ENCODE measurements at places on chromosomes 12 and 14.

- no peak for DNase-seq
Observed at GRCh38 chr12:128339631-128340030, 72.7 kb downstream of the TMEM132C start.

GRCh38 chr14:87996291-87996592 lies 3.3 kb upstream of the GALC start:
- no peak for DNase-seq

GRCh38 chr14:98189511-98189910 lies 1082.5 kb downstream of the BCL11B start:
- no peak for DNase-seq

DNA sequence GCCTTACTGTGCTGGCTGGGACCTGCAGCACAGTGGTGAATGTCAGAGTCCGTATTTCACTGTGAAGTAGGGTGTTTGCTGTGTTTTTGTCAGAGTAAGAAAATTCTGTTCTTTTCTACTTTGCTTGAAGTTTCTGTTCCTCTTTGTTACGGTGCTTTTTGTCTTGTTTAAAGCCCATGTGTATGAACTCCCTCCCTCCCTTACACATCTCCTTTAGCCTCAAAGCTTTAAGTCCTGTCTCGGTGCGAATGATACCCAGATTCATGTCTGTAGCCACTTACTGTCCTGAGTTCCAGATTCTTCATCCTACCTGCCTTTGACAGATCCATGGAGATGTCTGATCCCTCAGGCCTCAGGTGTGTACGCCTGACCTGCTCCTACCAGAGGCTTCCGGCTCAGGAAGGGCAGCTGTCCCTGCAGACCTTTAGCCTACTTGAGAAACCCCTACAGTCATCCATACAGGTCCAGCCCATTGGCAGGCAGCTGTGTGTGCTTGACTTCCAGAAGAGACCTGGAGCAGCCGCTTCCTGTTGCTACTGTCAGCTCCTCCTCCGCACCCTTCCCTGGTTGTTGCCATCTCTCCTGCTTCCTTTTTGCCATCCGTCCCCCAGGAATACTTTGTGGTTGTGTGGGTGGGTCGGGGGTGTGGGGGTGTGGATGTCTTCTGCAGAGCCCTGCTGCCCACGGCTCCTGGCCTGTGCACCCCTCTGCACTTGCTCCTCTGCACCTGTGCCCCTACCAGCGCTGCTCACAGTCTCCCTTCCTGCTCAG lies 72.9 kb downstream of the DDX51 start:
- no peak for DNase-seq

GRCh38 chr12:46803517-46803916 lies 22.3 kb downstream of the SLC38A4 start:
- no peak for DNase-seq

DNA sequence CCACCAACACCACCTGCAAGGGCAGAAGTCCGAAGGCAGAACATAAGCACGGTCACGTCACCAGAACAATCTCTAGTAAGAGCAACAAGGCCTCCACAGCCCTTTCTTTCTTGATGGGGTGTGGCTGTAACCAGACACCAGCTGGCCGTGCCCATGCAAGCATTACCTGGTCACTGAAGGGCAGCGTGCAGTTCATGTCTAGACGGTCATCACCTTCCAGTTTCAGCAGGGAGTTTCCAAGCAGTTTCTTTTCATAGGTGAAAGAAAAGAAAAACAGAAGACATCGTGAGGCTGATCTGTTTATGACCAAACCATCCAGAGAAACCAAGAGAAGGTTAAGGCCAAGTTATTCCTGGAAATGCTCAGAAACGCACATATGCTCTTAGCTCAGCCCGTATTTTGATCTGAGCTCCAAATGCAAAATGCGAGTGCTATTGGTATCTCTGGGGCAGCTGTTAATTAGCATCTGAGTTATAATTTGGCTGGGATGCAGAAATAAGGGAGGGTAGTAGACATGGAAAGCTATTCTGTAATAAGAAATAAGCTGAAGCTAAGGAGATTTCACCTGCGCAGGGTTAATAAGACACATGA lies 42.5 kb downstream of the PRKAB1 start:
- no peak for DNase-seq

DNA sequence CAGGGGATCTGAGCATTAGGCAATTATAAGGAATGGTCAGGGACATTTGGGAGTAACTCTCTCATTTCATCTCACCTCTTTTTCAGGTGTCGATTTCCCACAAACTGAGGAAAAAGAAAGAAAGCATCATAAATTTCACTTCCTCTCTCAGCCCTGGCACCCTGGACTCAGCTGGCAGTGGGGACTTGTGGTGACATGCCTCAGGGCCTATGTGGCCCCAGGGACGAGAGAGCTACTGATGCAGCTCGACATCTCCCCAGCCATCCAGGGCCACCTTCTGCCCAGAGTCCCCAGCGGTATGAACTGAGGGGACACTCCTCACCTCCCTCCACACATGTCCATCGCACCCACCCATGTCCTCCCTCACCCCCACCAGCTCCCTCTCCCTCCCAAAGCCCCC lies 11.7 kb downstream of the TNFRSF1A start:
- DNase-seq = no peak

GRCh38 chr12:45336762-45337596 lies 121.1 kb downstream of the ANO6 start:
- DNase-seq = no peak

DNA sequence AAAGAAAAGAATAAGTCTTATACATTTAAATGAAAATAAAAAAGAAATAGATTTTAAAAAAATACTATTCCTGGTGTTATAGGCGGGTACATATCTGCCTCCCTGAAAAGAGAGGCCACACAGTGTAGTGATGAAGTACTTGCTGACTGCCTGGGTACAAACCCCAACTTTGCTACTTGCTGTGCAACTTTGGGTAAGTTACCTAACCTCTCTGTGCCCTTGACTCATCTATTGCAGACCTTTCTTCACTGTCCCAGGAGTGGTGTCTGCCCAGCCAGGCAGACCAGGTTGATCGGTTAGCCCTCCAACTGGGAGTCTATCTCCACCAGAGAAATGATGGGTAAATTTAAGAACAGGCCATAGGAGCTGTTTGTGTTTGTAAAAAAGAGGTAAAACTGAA lies 82.0 kb downstream of the SLC24A4 start:
- DNase-seq = no peak

GRCh38 chr12:12918781-12919389 lies 27.5 kb downstream of the GPRC5A start:
- DNase-seq = no peak

GRCh38 chr14:24055971-24056799 lies 4.4 kb downstream of the CARMIL3 start:
- no peak for DNase-seq

GRCh38 chr14:43792980-43793379 lies 714.1 kb downstream of the FSCB start:
- DNase-seq = no peak

- no peak for DNase-seq
Observed at GRCh38 chr12:67534681-67535080, 113.9 kb upstream of the DYRK2 start.

- DNase-seq = no peak
Observed at GRCh38 chr12:117111386-117111785, 12.2 kb upstream of the TESC start.

GRCh38 chr14:34099635-34100034 lies 148.8 kb upstream of the EGLN3 start:
- DNase-seq = no peak

- DNase-seq = no peak
Observed at GRCh38 chr14:34437729-34438080, 24.3 kb downstream of the SPTSSA start.

DNA sequence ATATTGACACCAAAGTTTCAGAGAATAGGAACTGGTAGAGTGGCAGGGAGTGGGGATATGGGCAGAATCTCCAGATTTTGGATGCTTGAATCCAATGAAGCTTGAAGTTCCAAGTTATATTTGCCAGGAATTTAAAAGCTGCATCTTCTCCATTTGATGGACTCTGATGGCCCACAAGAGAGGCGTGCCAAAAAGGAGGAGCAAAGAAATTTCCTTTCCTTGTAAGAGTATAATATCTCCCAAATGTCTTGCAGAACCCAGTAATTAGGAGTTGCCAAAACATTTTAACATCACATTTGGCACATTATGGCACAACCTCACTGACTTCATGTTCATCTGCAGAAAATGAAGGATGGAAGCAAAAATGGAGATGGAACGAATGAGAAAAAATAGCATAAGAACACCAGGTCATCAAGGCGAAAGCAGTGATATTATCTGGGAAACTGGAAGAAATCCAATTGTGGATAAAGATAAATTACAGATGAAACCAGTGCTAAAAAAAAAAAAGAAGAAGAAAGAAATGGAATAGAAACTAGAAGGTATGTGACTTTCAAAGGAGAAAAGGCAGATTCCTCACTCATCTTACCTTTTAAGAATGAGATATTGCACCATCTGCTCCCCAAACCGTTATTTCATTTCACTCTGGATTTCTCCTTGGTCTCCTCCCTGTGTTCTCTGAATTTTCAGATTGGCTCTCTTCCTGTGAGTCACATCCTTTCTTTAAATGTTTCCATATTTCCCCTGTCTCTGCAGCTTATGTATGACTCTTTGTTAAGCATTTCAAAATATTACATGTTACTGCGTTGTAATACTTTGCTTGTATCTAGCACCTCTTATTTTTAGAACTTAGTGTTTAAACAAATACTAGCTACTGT lies 13.5 kb upstream of the FLRT2 start:
- no peak for DNase-seq

DNA sequence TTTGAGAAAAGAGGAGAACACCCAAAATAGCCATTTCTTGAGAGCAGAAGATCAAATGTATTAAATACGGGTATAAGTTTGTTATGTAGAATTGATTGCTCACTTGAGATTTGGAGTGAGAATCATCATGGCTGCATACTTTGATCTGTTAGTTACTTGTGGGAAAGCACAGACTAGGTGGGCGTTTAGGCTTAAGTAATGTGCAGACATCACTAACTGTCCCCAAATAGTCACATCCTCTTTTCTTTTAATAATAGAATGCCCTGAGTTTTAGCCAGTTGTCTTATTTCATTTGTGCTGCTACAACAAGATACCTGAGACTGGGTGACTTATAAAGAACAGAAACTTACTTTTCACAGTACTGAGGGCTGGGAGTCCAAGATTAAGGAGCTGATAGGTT lies 14.3 kb upstream of the GTF2A1 start:
- DNase-seq = no peak
